ENCODE measurements at places on chromosomes 1 and 21. TPM values are rescaled to one million over a fixed set of nuclear protein-coding genes. Genes with fewer than 3 reads are reported as not detected.

The LCE2A gene
- not detected for polyA plus RNA-seq

The FAM110D gene
- polyA plus RNA-seq = 1.5 TPM

The AUNIP gene
- polyA plus RNA-seq = 4.3 TPM

The FNDC5 gene
- polyA plus RNA-seq = 46.5 TPM

The ARMH1 gene
- 6.0 TPM for polyA plus RNA-seq

The FGGY gene
- 21.9 TPM for polyA plus RNA-seq

The CDC20 gene
- polyA plus RNA-seq = 51.7 TPM

The CLEC20A gene
- 0.24 TPM for polyA plus RNA-seq

The SLC44A3 gene
- polyA plus RNA-seq = 69.8 TPM

The HEYL gene
- polyA plus RNA-seq = 18.4 TPM

The GBP5 gene
- polyA plus RNA-seq = 0.39 TPM

The FCRL5 gene
- polyA plus RNA-seq = 0.16 TPM

The RNF186 gene
- polyA plus RNA-seq = 0.27 TPM

- DNase-seq = no peak
Measured at GRCh38 chr1:219650880-219651279, 38.0 kb upstream of the ZC3H11B start.

- no peak for DNase-seq
Measured at GRCh38 chr1:186717286-186717685, 37.1 kb upstream of the PTGS2 start.

- no peak for DNase-seq
Measured at GRCh38 chr1:119364640-119365039, 3.9 kb upstream of the HAO2 start.

DNA sequence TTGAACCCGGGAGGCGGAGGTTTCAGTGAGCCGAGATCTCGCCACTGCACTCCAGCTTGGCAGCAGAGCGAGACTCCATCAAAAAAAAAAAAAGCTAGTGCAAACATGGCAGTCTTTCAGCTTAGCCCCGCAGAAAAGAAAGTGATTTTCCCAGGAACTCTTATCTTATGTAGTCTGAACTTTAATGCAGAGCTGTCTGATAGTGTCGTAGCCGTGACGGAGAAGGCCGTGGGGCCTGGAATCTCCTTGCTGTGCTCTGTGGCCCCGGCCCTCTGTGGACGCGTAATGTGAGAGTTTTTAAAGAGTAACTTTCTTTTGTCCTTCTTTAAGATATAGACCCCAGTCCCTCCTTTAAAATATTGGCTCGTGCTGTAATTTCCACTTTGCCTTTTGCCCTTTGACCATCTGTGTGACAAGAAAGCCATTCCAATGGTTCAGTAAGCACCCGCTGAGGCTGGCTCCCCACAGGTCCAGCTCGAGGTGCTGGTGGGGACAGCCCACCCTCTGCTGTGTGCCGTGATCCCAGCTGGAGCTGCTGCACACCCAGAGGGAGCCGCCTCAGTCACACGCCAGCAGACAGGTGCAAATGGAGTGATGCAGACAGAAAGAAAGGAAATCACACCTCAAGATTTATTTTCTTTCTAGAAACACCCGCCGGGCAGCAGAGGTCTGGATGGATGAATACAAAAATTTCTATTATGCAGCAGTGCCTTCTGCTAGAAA lies 164.0 kb downstream of the PGBD5 start:
- DNase-seq = no peak

DNA sequence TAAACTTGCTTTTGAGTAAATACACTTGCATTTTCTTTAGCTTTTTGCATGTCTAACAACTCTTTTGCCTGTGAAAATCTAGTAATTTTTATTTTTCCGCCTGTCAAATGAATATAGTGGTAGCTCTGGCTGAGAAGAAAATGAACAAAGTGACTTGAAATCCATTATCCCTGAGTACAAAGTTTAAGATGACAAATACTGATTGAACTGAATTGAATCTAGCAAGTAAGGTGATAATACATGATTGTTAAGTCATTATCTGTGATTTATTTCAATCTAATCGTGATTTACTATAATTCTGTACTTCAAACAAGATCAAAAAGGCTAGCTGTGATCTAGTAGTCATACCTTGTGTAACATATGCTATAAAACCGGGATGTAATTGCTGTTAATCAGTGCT lies 42.8 kb downstream of the CHRM3 start:
- DNase-seq = no peak

DNA sequence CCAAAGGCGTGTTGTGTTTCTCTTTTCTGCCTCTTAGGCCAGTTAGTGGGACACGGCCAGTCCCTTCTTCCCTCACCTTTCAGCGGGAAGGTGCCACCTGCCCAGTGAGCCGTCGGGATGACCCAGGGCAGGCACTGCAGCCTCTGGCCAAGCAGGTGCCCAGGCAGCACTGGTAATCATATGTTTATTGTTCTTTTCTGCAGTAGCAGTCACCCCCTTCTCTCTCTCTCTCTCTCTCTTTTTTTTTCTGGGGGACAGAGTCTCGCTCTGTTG lies 38.2 kb downstream of the CRYAA start:
- DNase-seq = no peak

DNA sequence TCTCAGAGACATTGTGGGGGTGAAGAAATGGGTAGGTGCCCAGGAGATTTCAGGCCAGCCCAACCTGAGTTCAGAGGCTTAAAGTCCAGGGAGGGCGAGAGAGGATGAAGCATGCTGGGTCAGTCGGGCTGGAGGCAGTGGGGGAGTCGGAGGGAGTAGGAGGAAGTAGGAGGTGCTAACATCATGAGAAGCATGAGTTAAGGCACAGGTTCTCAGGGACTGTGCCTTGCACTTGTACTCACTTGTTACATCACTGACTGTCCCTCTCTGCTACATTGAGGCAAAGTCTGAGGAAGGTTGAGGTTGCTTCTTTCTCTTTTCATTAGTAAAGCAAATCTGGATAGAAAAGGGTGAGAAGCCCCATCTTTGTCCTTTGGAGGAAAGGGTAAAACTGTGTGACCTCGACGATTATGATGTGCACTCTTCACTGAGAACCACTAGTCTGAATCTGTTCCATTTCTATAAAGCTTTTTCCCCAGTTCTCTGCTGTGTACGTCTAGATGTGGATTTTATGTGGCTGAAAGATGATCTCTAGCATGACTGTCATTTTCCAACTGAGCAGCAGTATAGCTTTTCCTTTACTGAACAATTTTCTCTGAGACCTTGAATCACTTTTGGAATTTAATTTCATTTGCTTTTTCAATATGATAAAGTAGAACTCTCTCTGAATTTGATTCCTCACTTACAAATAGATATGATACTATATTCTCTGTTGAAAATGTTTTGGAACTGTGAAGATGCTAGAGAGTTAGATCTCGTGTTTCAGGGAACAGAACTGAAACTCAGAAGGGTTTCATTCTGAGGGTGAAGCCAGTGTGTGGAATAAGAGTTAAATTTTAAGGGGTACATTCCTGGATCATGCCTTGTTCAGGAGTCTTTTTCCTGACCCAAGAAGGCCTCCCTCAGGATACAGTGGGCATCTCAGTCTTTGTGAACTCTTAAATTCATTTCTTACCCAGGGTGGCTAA lies 94.6 kb downstream of the FGGY start:
- DNase-seq = no peak

DNA sequence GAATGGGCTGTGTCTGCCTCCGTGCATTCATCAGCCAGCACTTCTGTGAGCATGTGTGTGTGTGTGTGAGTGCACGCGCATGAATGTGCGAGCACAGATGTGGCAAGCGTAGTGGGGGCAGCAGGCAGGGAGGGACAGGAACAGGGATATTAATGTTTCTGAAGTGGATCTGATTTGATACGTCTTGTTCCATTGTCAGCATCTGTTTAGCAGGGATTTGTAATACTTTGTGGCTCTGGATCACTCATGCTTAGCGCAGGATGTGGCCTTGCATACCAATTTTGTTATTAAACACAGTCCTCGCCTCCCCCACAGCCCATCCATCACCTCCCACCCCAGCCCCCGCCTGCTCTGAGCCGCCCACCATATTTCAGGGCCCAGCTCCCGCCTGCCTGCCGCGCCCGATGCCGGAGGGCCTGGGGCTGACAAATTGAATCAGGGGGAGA lies 52.4 kb downstream of the TMEM53 start:
- peak; percentile 50 for DNase-seq

- DNase-seq = no peak
Measured at GRCh38 chr1:28494737-28495136, 11.1 kb upstream of the RCC1 start.

GRCh38 chr21:45836268-45836655 lies 145.3 kb upstream of the COL6A1 start:
- DNase-seq = no peak

GRCh38 chr21:15775291-15775690 lies 45.5 kb downstream of the USP25 start:
- DNase-seq = no peak

DNA sequence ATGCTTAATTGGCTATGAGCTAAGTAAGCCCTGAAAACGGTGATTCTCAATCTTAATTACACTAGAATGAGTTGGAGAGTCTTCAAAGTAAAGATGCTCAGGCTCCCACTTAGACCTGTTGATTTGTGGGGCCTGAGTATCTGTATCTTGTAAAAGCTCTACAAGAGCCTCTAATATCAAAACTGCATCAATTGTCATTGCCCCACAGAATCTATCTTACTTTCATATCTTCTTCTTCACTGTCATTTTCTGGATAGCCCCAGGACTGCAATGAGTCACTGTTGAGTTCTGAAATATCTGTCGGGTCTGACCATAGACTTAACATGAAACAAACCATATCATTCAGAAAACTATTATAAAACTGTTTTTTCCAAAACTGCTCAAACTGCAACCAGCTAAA lies 102.8 kb upstream of the SERTAD4 start:
- DNase-seq = no peak

- no peak for DNase-seq
Measured at GRCh38 chr1:8412183-8412831, 94.4 kb downstream of the SLC45A1 start.

DNA sequence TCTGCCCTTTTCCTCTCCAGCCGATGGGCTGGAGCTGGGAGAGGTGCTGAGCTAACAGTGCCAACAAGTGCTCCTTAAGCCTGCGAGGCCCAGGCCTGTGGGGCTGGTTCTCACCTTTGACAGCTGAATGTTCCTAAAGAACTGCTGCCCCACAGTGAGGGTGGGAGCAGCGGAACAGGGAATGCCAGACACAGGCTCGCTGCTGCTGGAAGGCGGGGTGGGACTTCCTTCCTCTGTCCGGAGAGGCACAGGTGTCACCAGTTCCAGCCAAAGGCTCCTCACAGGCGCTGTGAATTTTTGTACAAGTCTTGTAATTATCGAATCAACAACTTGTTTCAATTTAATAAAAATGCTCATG lies 47.1 kb downstream of the COQ8A start:
- no peak for DNase-seq

DNA sequence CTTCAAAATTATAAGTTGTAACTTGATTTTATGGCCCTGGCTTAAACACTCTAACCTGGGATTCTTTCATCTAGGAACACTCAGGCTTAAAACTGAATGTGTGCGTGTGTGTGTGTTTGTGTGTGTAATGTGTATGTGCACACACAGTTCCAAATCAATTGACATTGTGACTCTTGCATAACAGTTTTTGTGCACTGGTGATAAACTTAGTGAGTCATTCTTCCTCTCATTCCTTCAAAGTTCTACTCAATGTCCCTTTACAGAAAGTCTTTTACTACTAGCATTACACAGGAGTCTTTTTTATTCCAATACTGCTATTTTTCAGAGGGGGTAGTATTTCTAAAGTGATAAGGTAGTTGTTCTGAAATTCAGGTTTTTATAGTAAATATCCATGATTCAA lies 943.6 kb downstream of the KCNT2 start:
- DNase-seq = no peak

- DNase-seq = no peak
Measured at GRCh38 chr1:224080115-224080774, 33.7 kb upstream of the FBXO28 start.

GRCh38 chr21:18725653-18726052 lies 322.1 kb upstream of the TMPRSS15 start:
- no peak for DNase-seq

DNA sequence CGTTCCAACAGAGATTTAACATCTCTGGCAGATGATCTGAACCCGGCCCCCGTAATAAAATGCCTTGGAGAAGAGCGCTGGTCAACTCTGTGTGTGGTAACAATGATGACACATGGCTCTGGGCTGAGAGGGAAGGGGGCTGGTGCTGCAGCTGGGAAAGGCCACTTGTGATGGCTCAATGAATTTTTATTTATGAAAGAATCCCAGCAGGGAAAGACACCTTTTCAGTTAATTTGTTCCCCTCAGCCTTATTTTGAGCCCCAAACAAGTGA lies 59.4 kb downstream of the SYT6 start:
- no peak for DNase-seq

- DNase-seq = no peak
Measured at GRCh38 chr1:91075233-91076135, 53.6 kb upstream of the ZNF644 start.

GRCh38 chr1:151809985-151810556 lies 4.9 kb upstream of the LINGO4 start:
- DNase-seq = no peak

DNA sequence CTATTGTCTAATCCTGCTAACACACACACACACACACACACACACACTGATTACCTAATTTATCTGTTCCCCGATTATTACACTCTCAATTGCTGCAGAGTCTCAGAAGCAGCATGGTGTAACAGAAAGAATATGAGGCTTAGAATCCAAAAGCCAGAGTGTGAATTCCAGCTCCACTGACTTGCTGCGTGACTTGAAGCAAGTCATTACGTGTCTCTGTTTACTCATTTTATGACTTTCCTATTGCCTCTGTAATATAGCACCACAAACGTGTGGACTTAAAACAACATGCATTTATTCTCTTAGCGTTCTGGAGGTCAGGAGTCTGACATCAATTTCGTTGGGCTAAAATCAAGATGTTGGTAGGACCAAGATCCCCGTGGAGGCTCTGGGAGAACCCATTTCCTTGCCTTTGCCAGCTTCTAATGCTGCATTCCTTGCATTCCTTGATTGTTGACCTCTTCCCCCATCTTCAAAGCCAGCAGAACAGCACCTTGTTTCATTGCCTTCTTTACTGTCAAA lies 55.9 kb upstream of the ATP5PO start:
- DNase-seq = no peak

- DNase-seq = no peak
Measured at GRCh38 chr1:232923739-232924386, 26.5 kb upstream of the NTPCR start.

GRCh38 chr1:9785406-9785805 lies 38.4 kb downstream of the CLSTN1 start:
- no peak for DNase-seq

DNA sequence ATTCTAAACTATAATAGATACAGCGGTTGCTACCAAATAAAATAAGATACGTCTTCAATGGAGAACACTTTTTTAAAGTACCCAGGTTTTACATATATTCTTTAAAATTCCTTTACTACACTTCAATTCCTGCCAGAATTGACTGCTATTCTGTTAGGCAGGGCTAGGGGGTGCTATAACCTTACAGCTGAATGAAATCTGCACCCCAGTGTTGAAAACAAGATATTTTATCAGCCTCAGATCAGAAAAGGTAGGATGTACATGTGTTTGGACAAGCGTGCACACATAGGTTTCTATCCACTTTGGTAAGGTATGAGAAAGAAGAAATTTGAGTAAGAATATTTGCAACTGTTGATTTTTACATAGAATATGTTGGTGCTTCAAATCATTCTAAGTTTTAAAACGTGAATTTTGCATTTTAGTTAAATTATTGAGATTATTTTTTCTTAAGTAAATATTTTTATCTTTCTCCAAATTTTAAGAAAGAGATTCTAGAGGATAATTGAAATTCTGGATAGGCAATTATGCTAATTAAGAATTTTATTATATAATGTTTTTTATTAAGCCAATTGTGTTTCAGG lies 490.8 kb upstream of the ADGRL4 start:
- DNase-seq = peak; percentile 4

All from renal cortex interstitium (tissue), 15 donors.